ENCODE measurements at places on chromosomes 5 and 9.

- no peak for DNase-seq
These were observed 58.4 kb upstream of the ALDH1A1 start for GRCh38 chr9:73011181-73011750.

GRCh38 chr5:124200381-124200780, 546.1 kb downstream of the ZNF608 start:
- DNase-seq = no peak

GRCh38 chr5:73983644-73984043, 357.6 kb downstream of the ARHGEF28 start:
- DNase-seq = no peak

DNA sequence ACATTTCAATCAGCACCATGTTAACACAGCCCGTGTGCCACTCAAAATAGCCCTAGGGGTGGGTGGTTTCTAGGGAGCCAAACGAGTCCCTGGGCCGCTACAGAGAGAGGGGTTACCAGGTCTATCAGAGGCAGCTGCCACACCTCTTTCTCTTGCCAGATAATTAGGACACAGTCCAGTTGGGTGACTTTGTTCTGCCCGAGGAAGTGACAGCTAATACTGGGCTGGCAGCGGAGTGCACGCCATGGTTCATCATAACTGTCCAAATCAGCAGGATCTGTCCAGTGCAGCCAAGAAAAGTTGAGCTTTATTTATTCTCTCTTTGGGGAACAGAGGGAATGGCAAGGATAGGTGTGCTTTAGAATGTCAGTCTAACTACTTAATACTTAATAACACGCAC, 583.8 kb downstream of the BRINP1 start:
- no peak for DNase-seq

- no peak for DNase-seq
These were observed 332.3 kb upstream of the NUDT12 start for GRCh38 chr5:103894882-103895281.

DNA sequence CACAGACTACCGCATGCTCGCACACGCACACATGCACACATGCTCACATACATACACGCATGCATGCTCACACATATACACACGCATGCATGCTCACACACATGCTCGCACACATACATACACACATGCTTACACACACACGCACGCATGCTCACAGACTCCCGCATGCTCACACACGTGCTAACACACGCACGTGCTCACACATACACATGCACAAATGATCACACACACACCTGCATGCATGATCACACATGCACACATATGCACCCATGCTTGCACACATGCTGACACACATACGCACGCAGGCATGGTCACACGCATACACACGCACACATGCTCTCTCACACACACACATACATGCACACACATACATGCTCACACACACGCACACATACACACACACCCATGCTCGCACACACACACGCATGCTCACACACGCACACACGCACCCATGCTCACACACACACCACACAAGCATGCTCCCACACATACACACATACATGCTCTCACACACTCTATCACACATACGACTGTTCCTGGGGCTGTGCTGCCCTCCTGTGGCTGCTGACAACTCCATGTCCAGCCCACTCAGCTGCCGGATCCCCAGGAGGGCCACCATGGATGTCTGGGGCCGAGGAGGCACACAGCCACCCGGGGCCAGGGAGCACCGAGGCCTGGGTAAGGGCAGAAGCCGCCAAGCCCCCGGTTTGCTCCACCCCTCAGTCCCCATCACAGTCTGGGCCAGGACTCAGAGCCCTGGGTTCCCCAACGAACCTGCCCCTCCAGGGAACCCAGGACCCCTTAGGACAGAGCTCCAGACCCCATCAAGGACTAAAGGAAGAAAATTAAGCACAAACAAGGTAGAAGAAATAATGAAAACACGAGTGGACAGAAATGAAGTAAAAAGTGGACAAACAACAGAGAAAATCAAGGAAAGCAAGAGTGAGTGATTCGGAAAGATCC, 31.4 kb upstream of the EGFL7 start:
- peak; percentile 64 for DNase-seq

- DNase-seq = no peak
These were observed 300.0 kb upstream of the TAS2R1 start for GRCh38 chr5:9930156-9930555.

- DNase-seq = no peak
These were observed 92.4 kb upstream of the SLC1A1 start for GRCh38 chr9:4397917-4398316.

- DNase-seq = no peak
These were observed 323.3 kb downstream of the ASTN2 start for GRCh38 chr9:117091529-117091928.

DNA sequence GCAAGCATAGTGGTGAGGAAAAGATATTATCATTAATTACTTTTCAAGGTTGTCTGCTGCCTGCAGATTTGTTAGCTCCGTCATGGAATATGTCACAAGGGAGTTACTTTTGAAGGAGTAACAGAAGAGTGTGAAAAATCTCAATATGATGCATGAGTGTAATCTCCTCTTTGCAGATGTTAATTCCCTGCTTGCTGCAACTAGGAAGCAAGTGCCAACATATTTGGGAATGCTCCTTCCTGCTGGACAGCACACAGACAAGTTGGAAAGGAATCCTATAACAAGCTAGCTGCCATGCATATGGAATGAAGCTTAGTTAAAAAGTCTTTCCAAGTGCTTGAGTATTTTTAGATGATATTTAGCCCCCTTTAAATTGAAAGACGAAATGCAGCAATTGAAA, 2023.6 kb upstream of the CDH6 start:
- DNase-seq = no peak

- no peak for DNase-seq
These were observed 471.8 kb downstream of the KIF4B start for GRCh38 chr5:155485386-155485785.
